ENCODE measurements at places on chromosomes 5 and 9.

DNA sequence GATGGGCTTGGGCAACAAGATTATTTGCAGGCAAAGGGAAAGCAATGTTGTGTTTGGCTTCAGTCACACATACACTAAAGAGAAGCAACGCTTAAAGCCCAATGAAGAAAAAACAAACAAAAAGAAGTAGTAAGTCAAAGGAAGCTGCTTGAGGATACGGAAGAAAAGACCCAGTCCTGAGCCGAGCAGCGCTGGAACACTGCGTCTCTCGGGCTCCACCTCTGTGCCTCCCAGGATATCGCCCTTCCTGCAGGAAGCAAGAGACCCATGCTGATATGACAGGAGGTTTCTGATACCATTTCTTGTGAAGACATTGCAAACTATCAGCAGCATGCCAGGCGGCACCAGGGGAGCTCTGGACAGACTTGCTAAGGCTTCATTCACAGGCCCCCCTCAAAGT lies 9.9 kb downstream of the GNAQ start:
- no peak for DNase-seq

DNA sequence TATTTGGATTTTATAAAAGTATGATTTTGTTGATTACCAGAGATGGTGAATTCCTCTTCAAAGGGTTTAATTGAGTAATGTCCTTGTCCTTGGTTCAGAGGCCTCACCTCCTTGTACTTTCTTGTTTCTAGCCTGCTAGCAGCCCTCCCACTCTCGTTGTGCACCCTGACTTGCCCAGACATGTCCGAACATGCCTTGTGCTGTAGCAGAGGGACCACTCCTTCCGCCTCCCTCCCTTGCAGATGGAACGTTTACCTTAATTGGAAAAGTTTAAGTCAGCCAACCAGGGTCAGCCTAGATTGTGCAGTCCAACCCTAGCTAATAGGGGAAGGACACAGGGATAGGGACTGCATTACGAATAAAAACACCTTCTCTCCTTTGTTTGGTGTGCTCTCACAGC lies 406.9 kb upstream of the NMUR2 start:
- DNase-seq: no peak

DNA sequence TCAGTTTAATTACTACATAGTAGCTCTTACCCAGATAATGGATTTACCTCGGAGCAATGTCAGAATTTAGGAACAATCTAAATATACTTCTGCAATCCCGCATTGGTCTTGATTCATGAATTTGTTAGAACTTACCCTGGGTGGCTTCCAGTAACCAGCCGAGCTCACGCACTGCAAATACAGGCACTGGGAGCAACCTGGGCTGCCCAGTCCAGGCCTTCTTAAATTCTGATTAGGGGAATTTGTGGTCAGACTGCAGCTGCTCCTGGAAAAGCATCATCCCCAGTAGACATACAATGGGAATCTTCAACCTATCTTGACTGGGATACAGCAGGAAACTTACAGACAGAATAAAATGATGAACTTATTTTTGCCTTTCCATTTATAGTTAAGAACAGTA lies 270.3 kb downstream of the SPOCK1 start:
- no peak for DNase-seq

GRCh38 chr9:108766626-108767161 lies 89.1 kb downstream of the ACTL7B start:
- no peak for DNase-seq

DNA sequence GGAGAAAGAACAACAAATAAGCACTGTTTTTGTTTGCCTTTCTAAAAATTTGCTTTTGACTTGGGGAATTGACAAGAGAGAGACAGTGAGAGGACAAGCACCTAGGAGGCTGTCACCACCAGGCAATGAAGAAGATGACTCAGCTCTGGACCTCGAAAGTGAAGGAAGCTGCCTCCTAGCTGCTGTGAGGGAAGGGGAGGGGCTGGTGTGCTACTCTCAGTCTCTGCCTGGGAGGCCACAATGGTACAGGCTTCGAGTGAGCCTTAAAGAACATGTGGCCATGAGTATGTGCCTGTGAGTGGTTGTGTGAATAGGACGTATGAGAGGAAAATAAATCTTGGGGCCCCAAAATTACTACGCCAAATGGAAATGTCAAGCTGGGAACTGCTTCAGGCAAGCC lies 7.1 kb upstream of the PLK2 start:
- peak; percentile 44 for DNase-seq

DNA sequence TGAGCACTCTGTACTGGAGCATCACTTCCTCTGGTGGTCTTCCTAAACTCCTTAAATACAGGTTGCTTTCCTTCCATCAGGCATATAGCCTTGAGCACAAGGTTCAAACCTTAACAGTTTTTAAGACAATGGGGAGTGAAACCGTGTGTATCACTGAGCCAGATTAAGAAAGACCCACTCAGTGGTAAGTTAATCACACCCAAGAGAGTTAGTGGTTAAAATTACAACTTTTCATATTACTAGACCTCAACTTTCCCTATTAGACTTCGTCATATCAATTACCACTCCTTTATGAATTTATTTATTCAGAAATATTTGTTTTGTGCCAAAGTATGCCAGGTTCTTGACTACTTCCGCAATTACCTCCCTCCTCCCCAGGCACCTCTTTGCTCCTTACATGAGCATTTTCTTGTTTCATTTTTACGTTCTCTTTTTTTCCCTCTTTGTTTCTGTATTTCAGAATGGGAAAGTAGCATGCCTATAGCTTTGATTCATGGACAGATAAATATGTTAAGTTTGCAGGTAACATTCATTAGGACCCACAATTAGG lies 351.0 kb downstream of the KIAA0825 start:
- DNase-seq: no peak

GRCh38 chr5:54018438-54018837 lies 291.9 kb downstream of the ARL15 start:
- no peak for DNase-seq

DNA sequence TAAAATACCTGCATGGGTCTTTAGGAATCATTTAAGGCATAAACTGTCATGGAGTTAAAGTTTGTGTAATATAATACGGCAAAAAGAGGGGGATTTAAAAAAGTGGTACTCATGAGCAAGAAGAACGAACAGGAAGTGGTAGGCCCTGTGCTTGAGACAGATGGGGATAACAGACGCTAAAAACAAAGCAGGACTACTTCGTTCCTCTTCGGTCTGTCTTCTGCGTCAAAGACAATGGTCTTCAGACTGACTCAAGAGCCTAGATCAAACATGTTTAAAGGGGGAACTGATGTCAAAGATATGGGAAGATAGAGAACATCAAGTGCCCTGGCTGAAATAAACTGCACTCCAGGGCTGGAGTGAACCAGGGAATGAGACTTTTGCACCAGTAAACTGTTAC lies 59.8 kb upstream of the RFX3 start:
- no peak for DNase-seq

Measured in hepatic stellate cell (primary cell).